Naive B cell (primary cell): ENCODE measurements at places on chromosomes 1 and 21.

DNA sequence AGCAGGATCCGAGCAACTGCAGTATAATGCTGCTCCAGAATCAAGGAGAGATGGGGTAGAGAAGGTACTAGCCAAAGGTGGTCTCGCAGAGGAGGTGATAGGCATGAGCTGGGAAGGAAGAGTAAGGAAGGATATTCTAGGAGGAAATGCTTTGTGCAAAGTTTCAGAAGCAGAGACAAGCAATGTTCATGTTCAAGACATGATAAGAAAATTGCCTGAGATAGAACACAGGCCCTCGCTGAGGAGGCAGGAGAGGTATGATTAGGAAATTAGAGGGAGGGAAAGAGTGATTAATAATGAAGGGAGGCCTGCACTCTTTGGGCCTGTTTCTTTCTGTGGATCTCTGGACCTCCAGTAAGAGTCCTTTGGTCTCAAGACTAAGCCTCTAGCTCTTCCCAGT, 12.9 kb upstream of the ETV3 start:
- no peak for DNase-seq

GRCh38 chr1:234782791-234783190, 172.8 kb upstream of the IRF2BP2 start:
- no peak for DNase-seq

DNA sequence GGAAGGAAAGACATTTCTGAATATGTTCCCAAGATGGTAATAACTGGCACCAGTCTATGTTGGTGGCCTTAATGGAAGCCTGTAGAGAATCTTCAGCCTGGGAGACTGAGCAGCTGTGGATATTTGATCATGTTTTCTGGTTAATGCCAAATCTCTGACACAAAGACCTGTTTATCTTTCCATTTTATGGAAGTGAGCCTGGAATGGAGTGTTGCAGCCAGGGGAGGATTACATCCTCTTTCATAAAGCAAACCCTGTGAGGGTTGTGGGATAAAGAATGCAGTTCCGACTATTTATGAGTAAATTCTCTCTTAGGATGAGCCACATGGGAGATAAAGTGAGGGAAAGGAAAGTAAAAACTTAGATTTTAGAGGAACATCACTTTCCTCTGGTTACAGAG, 144.1 kb downstream of the PCP4 start:
- no peak for DNase-seq

DNA sequence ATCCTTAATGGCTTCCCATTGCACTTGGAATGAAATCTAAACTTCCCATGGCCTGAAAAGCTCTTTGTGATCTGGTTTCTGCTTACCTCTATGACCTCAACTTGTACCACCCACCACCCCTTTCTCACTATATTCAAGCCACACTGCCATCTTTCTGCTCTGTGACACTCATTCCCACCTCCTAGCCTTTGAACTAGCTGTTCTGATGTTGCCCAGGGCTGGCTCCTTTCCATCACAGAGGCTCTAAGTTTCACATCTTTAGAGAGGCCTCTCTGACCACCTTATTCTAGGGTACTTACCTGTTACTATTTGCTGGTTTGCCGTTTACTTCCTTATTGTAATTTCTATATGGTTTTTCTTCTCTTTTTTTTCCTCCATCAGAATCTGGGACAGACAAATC, 4.2 kb downstream of the MPZL1 start:
- no peak for DNase-seq

DNA sequence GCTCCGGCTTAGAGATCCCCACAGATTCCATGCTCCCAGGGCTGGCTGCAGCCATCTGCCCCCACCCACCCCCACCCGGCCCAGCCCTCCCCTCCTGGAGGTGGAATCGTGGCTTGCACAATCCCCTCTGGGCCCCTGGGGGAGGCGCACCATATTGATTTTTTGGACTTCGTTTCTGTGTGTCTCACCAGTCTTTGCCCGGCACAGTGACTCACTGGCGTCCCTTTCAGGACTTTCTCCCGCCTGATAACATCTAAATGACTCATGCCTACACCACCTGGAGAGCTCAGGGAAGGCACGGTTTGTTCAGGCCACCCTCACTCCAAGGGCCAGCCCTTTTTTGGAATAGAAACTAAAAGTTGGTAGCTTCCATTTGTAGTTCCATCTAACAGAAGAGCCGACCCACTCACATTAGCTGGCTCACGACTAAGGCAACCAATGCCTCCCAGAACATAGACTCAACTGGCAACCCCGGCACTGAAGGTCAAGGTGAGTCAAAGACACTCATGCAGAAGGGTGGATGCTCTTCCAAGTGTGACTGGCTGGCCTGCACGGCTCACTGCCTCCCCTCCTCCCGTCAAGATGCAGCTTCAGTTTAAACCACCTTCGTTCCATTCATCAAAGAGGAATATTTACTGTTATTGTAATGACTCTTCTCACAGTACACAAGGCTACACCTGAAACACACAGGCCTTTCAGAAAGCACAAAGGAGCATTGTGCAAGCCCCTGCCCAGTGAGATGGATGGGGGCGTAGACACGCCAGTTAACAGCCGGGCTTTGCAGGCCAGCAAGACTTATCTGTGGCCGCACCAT, 18.1 kb upstream of the ETS2 start:
- DNase-seq: no peak
